ENCODE measurements at places on chromosomes 16 and 17.

- DNase-seq, result no peak
Measured at GRCh38 chr17:66548659-66549310, 246.4 kb downstream of the PRKCA start.

GRCh38 chr17:35056013-35056412, 7.5 kb downstream of the RFFL start:
- DNase-seq, result no peak

DNA sequence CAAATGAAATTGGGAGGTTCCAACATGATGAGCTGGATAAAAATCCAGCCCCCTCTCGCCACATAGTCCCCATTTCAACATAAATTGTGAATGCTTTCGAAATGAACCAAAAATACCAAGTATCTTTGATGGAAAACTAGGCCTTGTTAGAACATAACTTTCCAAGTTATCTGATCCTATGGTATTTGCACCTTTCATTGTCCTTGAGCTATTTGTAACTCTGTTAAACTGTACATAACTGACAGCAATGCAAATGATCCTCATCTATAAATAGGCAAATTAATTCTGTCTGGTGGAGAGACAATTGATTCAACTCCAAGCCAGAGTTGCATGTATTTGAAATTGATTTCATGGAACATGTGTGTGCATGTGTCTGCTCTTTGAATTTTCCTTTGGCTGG, 18.2 kb downstream of the CMTM4 start:
- no peak for DNase-seq

DNA sequence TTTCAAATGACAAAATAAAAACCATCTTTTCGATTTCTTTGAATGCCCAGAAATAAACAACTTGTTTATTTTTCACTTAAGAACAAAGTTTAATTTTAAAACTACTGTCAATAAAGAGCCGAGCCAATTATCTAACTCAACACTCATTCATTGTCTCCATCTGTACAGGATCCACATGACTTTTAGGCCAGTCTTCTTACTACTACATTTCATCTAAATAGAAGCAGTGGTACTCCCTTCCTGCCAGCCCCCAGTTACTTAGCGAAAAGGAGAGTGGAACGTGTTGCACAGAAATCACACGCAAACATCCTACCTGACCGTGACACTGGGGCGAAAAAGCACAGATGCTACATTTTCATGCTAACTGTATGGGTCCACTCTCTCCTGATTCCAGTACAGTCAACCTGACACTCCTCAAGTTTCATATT, 1.2 kb downstream of the GNA13 start:
- DNase-seq, result no peak

DNA sequence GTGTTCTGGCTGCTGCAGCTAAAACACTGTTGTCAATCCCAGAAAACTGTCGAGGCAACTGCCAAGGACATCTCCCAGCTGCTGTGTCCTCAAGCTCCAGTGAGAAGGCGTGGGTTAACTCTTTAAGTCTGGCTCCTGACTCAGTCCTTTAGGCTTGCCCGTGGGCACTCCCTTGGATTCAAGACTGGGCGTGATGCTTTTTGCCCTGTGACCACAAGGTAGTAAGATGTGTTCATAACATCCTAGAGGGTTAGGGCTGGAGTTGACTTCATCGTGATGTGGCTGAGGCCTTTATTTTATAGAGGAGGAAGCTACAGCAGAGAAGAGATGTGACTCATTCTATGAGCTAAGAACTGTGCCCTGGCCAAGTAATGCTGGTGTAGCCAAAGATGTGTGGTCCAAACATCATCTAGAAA, 50.9 kb upstream of the TEKT3 start:
- no peak for DNase-seq

All from NAMALWA (cell line).